ENCODE measurements at places on chromosomes 13 and 19.

DNA sequence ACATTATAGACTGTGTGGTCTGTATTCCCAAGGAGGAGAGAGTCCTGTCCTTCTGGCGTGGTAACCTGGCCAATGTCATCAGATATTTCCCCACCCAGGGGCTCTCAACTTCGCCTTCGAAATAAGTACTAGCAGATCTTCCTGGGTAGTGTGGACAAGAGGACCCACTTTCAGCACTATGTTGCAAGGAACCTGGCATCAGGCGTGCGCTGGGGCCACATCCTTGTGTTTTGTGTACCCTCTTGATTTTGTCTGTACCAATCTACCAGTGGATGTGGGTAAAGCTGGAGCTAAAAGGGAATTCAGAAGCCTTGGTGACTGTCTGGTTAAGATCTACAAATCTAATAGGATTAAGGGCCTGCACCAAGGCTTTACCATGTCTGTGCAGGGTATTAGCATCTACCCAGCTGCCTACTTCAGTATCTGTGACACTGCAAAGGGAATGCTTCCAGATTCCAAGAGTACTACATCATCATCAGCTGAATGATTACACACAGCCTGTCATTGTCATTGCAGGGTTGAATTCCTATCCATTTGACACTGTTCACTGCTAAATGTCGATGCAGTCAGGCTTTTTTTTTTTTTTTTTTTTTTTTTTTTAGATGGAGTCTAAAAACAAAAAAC is 148.0 kb downstream of the PRR20E start:
- no peak for ATAC-seq

DNA sequence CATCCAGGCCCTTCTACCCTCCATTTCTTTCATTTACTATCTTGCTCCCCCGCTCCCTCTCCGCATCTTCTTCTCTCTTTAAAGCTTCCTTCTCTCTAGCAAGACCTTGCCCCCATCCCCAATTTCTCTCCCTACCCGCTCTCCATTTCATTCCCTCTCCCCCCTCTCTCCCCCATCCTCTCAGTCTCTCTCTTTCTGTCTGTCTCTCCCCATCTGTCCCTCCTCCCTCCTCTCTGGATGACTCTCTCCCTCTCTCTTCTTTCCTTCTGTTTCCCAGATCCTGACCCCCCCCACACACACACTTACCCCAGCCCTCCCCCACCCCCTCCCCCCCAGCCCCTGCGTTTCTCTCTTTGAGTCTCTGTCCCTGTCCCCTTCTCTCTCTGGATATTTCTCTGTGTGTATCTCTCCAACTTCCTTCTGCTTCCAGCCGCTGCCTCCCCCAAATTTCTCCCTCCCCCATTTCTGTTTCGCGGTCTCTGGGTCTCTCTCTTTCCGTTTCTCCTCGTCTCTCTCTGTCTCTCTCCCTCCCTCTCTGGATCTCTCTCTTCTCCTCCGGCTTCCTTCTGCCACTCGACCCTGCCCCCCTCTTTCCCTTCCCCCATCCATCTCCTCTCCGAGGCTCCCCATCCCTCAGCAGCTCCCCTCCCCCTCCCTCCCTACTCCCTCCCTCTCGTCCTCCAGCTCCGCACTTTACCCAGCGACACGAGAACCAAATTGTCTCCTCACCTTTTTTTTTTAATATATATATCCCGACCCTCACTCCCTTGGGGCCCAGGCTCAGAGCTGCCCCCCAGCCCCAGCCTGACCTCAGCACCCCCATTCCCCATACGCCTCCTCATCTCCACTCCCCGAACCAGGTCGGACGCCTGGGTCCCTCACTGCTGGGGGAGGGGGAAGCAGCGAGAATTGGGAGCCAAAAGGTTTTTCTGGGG is 3.6 kb upstream of the CACNG8 start:
- ATAC-seq = no peak

- ATAC-seq = no peak
These were observed 98.5 kb upstream of the SOX1 start for GRCh38 chr13:111968336-111969010.

DNA sequence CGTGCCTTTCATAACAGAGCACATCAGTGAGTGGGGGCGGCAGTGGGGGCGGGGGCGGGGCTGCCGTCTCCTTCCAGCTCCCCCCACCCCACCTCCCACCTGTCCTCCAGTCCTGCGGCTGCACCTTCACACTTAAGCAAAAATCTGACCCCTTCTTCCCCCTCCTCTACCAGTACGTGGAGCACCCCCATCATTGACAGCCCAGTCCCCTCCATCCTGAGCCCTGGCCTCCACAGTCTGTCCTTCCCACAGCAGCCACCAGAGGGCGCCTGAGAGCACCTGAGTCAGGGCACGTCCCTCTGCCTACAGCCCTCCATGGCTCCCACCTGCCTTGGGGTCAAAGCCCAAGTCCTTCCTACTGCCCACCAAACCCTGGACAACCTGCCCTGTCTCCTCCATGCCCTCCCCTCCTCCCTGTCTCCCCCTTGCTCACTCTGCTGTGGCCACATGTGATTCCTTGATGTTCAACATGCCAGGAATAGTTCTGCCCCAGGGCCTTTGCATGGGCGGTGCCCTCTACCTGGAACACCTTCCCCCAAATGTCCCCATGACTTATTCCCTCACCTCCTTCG is 4.0 kb downstream of the EBI3 start:
- ATAC-seq = peak; percentile 77

DNA sequence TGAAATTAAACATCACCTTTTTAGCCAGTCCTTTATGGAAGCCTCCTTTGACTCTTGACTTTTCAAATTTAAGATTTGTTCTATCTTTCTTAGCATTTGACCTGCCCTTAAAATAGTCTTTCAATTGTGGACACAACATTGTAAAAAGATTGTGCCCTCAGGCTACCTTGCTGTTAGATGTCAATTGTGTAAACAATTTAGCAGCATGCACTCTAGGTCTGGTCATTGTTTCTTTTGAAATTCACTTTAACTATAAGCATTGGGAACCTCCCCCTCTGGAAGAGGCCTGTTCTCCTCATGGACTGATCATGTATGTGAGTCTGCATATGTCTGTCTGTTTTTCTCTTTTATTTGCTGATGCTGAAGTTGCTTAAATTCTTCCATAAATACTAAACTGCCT is 31.5 kb upstream of the PABPC3 start:
- ATAC-seq = no peak

GRCh38 chr13:39110518-39111097 is 72.4 kb downstream of the NHLRC3 start:
- no peak for ATAC-seq

- no peak for ATAC-seq
These were observed 26.6 kb upstream of the OR10H1 start for GRCh38 chr19:15841875-15842569.

DNA sequence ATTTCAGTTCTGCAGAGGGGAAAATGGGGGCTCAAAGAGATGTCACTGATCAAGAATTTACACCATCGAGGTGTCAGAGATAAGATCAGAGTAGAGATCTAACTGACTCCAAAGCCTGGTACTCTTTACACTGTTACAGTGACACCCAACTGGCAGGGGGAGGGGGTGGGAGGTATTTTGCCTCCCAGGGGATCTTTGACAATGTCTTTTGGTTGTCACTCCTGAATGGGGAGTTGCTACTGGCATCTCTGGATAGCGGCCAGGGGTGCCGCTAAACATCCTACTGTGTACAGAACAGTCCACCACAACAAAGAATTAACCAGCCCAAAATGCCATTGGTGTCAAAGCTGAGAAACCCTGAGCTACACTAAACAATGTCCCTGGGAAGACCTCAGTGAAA is 3.1 kb downstream of the FPR3 start:
- no peak for ATAC-seq

DNA sequence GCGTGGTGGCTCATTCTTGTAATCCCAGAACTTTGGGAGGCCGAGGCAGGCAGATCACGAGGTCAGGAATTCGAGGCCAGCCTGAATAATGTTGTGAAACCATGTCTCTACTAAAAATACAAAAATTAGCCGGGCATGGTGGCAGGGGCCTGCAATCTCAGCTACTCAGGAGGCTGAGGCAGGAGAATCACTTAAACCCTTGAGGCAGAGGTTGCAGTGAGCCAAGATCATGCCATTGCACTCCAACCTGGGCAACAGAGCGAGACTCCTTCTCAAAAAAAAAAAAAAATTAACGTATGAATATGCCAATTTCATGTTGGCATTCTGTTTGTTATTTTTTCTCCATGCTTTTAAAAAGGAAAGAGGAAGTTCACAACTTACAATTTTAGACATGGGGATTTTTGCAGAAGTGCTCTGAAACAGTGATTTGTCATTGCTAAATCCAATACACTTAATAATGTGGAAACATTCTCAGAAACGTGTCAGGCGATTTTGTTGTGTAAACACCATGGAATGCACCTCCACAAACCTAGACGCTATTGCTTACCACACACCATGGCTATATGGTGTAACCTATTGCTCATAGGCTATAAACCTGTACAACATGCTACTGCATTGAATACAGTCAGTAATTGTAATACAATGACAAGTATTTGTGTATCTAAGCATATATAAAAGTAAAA is 115.9 kb upstream of the PCDH20 start:
- no peak for ATAC-seq

- no peak for ATAC-seq
These were observed 3.1 kb upstream of the SPIB start for GRCh38 chr19:50415661-50416033.

- no peak for ATAC-seq
These were observed 587 bp downstream of the S1PR4 start for GRCh38 chr19:3178973-3179738.

- no peak for ATAC-seq
These were observed 18.3 kb downstream of the FBXO27 start for GRCh38 chr19:39014037-39014436.

DNA sequence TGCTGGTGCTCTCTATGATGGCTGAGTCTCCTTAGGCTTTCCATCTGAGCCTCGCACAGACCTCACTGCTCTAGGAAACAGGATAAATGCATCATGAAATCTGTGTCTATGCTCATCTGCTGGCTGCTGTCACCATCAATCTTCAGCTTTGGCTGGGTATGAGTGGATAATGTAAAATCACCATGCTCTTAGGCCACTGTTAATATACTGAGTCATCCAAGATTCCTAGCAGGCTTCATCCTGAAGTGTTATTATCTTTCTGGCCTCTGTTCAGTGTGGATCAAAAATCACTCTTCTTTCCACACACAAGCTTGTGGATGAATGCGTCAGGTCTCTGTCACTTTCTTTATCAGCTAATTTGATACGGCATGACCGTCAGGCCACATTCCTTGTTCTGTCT is 317.4 kb downstream of the NALCN start:
- ATAC-seq = peak; percentile 96

DNA sequence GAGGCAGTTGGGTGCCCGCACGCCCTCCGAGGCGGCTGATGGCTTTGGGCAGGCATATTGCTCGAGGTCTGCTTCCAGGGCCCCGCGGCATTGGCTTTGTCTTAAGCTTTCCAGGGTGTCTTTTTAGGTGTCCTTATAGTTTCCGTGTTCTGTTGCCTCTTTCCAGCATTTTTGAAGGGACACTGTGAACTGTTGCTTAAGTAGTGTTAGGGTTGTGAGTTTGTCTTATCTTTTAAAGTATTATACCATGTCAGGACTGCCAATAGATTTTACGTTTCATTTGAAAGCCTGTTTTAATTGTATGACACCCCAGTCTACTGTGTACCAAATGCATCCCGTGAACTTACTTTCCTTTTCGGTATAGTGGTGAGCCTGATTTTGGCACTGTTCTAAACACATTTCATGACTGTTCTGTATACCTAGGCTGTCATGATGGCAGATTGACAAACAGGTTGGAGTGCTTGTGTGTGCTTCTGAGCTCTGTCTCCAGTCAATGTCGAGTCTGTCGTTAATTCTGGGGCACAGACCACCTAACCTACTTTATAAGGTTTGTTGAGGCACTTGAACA is 656 bp downstream of the PCCA start:
- ATAC-seq = peak; percentile 68

DNA sequence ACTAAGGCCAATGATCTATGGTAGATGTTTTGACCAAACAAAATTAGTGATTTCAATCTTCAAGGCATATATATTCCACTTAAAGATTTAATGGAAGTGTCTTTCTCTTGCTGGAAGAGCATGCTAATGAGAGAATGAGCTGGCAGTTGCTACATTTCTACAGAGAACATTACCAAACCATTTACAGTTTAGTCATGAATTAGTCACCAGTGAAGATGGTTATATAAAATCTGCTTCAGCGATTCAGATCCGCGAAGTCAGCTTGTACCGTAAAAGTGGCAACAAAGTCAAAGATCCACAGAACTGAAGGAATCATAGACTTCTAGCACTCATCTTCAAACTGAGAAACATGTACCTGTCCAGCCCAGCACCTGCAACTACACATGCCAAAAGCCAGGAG is 156.3 kb downstream of the SLITRK5 start:
- no peak for ATAC-seq

GRCh38 chr19:3378352-3379150 is 12.2 kb downstream of the NFIC start:
- ATAC-seq = no peak

- no peak for ATAC-seq
These were observed 161.7 kb downstream of the TEX29 start for GRCh38 chr13:111482126-111482525.

- peak; percentile 84 for ATAC-seq
These were observed 7.7 kb upstream of the GPR18 start for GRCh38 chr13:99265821-99266426.

DNA sequence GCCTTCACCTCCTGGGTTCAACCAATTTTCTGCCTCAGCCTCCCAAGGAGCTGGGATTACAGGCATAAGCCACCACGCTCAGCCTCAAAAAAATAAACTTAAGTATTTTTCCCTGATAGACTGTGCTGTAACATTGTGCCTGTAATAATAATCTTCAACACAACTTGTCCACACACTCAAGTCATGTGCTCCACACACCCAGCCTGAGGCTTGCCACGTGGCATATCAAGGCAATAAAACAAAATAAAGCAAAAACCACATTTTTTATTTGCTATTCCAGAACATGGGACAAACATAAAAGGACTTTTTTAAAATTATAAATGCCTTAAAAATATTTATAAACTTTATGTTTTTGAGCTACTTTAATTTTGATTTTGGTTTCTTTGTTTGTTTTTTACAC is 115.8 kb downstream of the NALCN start:
- ATAC-seq = no peak

GRCh38 chr13:80504453-80504852 is 163.5 kb upstream of the SPRY2 start:
- ATAC-seq = no peak

Data from SK-N-SH treated with all-trans-retinoic acid at 6 μM for 48 hours (cell line).